CD4-positive, alpha-beta T cell (primary cell): ENCODE measurements at places on chromosomes 2 and 18.
A peak's percentile ranks its signal among the peaks of the same experiment; 100 is the strongest.

DNA sequence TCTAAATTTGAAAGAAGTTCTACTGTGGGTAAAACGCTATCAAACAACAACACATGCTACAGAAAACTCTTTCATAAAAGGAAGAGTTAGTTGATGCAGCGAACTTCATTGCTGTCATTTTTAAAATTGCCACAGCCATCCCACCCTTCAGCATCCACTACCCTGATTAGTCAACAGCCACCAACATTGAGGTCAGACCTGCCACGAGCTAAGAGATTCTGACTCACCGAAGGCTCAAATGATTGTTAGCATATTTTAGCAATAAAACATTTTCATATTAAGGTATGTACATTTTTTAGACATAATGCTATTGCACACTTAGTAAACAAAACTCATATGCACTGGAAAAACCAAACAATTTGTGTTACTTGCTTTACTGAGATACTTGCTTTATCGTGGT, 347.1 kb downstream of the CLIP4 start:
- H3K4me3 ChIP-seq = no peak overlapping the region
- H3K4me1 ChIP-seq = no peaks in the 10 kb centered on the region
- no peak for DNase-seq
- H3K27ac ChIP-seq = no peak overlapping the region
- no peaks in the 10 kb centered on the region for H3K36me3 ChIP-seq
- no peaks in the 10 kb centered on the region for H3K27me3 ChIP-seq

DNA sequence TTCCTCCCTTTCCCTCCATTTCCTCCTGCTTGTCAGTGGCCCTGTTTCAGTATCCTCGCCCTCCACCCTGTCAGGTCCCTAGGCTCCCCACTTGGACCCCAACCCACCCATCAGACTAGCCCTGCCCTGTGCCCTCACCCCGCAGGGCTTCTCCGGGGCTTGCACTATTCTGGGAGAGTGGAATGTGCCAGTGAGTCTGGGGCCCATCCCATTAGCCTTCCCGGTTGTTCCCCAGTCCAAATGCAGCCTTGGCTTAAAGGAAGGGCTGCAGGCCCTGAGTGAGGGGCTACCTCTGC, 45.5 kb downstream of the MYO7B start:
- no peak for DNase-seq
- no peak overlapping the region for H3K4me3 ChIP-seq
- no peaks in the 10 kb centered on the region for H3K4me1 ChIP-seq
- no peaks in the 10 kb centered on the region for H3K36me3 ChIP-seq
- no peaks in the 10 kb centered on the region for H3K27me3 ChIP-seq

DNA sequence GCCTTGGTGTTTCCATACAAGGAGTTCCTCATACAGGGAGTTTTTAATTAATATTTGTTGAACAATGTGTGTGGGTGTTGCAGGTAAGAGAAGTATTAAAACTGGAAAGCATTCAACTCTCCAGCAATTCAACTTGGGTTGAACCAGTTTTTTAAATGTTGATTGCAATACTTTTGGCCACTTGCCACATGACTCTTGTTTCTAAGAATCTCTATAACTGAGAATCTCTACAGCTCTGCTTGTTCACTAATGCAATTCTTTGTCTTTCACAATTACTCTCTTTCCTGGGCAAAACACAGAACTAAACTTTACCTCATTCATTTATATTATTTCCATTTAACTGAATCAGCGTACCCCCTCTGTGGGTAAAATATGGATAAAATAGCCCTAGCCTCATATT, 429.4 kb downstream of the ARHGAP15 start:
- no peaks in the 10 kb centered on the region for H3K4me1 ChIP-seq
- H3K27me3 ChIP-seq = no peaks in the 10 kb centered on the region
- H3K4me3 ChIP-seq = no peak overlapping the region
- no peak for DNase-seq
- no peak overlapping the region for H3K27ac ChIP-seq

- H3K27ac ChIP-seq = no peak overlapping the region
- H3K27me3 ChIP-seq = no peaks in the 10 kb centered on the region
- no peaks in the 10 kb centered on the region for H3K4me1 ChIP-seq
These were observed 275.2 kb downstream of the IRS1 start for GRCh38 chr2:226524381-226524843.

- H3K4me1 ChIP-seq = peaks cover 92% of the 10 kb centered on the region
- no peak for DNase-seq
- no peak overlapping the region for H3K27ac ChIP-seq
- no peaks in the 10 kb centered on the region for H3K27me3 ChIP-seq
- no peaks in the 10 kb centered on the region for H3K36me3 ChIP-seq
These were observed 37.6 kb downstream of the ZFP36L2 start for GRCh38 chr2:43188561-43189386.

DNA sequence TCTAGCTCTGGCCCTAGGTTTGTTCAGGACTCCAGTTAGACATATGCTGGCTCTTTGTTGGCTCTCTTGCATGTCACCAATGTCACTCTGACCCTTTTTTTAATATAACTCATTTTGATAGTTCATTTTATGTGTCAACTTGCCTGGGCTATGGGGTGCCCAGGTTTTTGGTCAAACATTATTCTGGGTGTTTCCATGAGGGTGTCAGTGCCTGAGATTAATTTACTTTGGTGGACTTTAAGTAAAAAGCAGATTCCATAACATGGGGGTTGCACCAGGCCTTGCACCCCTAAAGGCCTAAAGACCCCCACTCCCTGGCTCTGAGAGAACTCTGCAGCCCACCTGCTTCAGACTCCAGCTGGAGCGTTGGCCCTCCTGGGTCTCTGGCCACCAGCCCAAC, 48.1 kb upstream of the SNTG2 start:
- H3K4me3 ChIP-seq = no peak overlapping the region
- no peaks in the 10 kb centered on the region for H3K36me3 ChIP-seq
- H3K27me3 ChIP-seq = no peaks in the 10 kb centered on the region
- no peak for DNase-seq

DNA sequence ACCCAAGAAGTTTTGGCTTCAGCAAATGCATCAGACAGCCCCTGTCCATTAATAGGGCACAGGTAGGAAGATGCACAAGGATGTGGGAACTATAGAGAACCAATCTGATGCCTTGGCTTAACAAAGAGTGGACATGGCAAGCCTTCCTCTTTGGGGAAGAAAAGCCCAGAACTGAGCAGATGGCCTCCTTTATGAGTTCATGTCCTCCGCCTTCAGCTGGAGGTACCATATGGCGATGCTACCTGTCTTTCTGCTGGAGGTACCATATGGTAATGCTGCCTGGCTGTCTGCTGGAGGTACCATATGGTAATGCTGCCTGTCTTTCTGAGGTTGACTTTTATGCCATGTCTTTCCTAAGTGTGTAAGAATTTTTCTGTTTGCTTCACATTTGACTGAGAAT, 6.0 kb downstream of the RETREG2 start:
- H3K27ac ChIP-seq = no peak overlapping the region
- H3K4me3 ChIP-seq = no peak overlapping the region
- H3K36me3 ChIP-seq = peaks cover 54% of the 10 kb centered on the region
- DNase-seq = no peak
- no peaks in the 10 kb centered on the region for H3K27me3 ChIP-seq

DNA sequence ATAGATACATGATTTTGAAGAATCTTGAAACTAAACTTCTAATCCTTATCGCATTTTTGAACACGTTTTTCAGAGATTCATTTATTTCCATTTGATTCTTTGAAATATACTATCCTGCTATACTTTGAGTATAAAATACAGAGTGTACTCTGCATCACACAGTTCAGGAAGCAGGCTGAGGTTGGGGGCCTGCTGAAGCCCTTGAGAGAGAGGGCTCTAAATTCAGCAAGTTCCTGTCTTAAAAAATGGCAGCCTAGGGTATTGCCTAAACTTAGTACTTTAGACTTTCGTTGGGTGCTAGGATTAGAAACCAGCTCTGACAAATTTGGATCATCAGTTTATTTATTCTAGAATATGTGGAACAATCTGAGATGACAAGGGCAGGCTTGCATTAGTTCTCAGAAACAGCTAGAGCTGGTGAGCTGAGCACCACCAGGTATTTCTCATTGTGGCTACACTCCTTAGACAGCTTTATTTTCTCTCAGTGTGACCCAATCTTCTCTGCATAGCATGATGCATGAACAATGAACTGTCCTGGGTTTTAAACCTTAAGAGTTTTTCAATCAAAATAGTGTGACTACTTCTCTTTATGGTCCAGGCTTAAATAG, 49.1 kb downstream of the TFPI start:
- no peaks in the 10 kb centered on the region for H3K27me3 ChIP-seq
- no peaks in the 10 kb centered on the region for H3K4me1 ChIP-seq

DNA sequence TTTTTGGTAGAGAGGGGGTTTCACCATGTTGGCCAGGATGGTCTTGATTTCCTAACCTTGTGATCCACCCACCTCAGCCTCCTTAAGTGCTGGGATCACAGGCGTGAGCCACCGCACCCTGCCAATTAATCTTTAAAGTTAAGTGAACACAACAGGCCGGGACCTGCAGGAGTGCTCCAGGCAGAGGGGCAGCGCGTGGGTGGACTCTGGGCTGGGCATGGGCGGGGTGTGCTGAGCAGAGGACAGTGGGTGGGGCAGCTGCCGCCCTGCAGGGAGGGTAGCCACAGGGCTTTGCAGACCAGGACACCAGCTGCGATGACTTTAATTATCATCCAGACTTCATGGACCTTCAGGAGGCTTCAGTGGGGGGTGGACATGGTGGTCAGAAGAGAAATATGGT, 8.8 kb upstream of the GPR148 start:
- H3K4me3 ChIP-seq = no peak overlapping the region
- no peaks in the 10 kb centered on the region for H3K4me1 ChIP-seq
- no peak for DNase-seq
- H3K27me3 ChIP-seq = no peaks in the 10 kb centered on the region
- H3K27ac ChIP-seq = no peak overlapping the region

- peak overlapping the region; percentile 95 for H3K4me3 ChIP-seq
- H3K4me1 ChIP-seq = peaks cover 55% of the 10 kb centered on the region
- H3K27me3 ChIP-seq = no peaks in the 10 kb centered on the region
- DNase-seq = no peak
These were observed 1.1 kb upstream of the MAL start for GRCh38 chr2:95024371-95024770.

GRCh38 chr18:35050028-35050546, 8.9 kb downstream of the MAPRE2 start:
- no peak overlapping the region for H3K27ac ChIP-seq
- no peaks in the 10 kb centered on the region for H3K27me3 ChIP-seq
- H3K4me1 ChIP-seq = peaks cover 34% of the 10 kb centered on the region
- H3K4me3 ChIP-seq = no peak overlapping the region
- DNase-seq = no peak

DNA sequence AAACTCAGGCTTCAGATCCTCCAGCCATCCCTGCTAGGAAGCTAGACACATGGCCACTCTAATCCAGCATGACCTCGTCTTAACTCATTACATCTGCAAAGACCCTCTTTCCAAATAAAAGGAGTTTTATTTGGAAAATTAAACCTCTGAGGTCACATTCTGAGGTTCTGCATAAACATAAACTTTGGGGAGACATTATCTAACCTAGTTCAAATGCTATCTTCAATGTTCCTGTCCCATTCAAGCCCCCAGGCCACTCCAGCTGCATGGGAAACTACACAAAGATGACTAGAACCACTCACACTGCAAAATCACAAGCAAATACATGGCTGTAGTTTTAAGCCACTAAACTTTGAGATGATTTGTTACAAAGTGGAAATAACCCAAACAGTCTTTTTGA, 99.0 kb upstream of the RNF152 start:
- H3K36me3 ChIP-seq = no peaks in the 10 kb centered on the region
- no peaks in the 10 kb centered on the region for H3K27me3 ChIP-seq
- no peak overlapping the region for H3K4me3 ChIP-seq
- no peaks in the 10 kb centered on the region for H3K4me1 ChIP-seq
- H3K27ac ChIP-seq = no peak overlapping the region
- no peak for DNase-seq

DNA sequence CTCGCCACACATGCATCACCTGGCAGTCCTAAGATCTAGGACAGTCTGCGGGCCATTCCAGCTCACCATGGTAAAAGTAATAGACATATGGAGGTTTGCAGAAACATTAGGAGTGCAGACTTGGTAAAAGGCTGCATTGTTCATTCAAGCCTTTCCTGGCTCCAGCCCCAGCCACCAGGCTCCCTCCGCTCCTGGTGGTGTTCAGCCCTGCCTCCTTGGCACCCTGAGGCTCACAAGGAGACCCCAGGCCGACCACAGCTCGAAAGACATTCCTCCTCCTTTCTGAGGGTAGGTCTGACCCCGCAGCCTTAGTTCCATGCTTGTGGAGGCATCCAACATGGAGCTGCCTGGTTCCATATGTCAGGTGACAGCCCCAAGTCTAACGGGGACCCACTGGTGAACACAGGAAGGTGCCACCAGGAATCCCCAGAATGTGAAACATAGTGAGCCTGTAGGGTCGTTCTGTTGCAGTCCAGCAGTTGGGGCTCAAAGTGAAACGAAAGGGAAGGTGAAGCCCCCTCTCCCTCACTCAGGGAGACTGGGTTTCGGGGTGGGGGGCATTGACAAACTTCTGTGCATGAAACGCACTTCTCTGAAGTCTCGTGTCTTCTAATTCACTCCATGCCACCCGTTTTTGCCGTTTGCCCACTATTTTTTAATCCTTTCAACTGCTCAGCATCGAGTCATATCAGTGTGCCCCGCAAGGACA, 5.0 kb upstream of the SP100 start:
- H3K36me3 ChIP-seq = peaks cover 8% of the 10 kb centered on the region
- no peak for DNase-seq
- H3K27ac ChIP-seq = peak overlapping the region; percentile 83

DNA sequence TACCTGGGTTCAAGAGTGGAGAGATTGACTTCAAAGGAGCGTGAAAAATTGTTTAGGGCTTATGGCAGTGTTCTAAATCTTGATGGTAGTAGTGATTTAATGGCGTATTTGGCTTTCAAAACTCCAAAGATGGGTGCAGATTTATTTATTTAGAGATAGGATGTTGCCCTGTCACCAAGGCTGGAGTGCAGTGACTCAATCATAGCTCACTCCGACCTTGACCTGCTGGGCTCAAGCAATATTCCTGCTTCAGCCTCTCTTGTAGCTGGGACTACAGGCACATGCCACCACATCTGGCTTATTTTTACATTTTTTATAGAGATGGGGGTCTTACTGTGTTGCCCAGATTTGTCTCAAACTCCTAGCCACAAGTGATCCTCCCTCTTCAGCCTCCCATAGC, 52.5 kb downstream of the FAM117B start:
- H3K4me1 ChIP-seq = peaks cover 15% of the 10 kb centered on the region
- H3K27me3 ChIP-seq = no peaks in the 10 kb centered on the region
- no peak for DNase-seq
- H3K4me3 ChIP-seq = no peak overlapping the region

DNA sequence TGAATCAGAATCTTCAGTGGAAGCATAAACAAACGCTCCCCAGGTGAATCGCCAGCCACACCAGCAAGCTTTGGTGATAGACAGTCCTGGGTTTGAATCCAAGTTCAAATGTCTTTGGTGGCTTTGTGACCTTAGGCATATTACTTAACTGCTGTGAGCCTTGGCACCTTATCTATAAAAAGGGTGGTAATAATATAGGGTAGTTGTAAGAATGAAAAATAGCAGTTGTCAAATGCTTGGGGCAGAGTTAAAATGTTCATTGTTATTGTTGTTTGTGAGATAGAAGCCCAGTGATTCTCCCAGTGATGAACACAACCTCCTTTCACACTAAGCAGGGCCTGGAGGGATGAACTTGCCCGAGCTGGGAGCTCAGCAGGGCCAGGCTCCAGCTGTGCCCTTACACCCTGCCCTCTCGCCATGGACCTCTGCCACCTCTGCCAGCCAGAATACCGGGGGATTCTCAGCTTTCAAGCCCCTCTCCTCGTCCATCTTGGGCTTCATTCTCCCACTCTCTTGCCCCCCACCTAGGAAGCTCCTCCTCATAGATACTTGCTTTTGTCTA, 6.1 kb upstream of the TMBIM1 start:
- no peaks in the 10 kb centered on the region for H3K27me3 ChIP-seq
- H3K36me3 ChIP-seq = no peaks in the 10 kb centered on the region
- no peak overlapping the region for H3K27ac ChIP-seq
- H3K4me3 ChIP-seq = no peak overlapping the region
- peaks cover 24% of the 10 kb centered on the region for H3K4me1 ChIP-seq
